ENCODE measurements at places on chromosomes 13 and 19. TPM values are rescaled to one million over a fixed set of nuclear protein-coding genes. Genes with fewer than 3 reads are reported as not detected.

GRCh38 chr13:113324398-113324797 lies 27.4 kb downstream of the LAMP1 start:
- peak; percentile 9 for DNase-seq
- H3K27me3 ChIP-seq = no peaks in the 10 kb centered on the region
- H3K4me3 ChIP-seq = no peak overlapping the region

DNA sequence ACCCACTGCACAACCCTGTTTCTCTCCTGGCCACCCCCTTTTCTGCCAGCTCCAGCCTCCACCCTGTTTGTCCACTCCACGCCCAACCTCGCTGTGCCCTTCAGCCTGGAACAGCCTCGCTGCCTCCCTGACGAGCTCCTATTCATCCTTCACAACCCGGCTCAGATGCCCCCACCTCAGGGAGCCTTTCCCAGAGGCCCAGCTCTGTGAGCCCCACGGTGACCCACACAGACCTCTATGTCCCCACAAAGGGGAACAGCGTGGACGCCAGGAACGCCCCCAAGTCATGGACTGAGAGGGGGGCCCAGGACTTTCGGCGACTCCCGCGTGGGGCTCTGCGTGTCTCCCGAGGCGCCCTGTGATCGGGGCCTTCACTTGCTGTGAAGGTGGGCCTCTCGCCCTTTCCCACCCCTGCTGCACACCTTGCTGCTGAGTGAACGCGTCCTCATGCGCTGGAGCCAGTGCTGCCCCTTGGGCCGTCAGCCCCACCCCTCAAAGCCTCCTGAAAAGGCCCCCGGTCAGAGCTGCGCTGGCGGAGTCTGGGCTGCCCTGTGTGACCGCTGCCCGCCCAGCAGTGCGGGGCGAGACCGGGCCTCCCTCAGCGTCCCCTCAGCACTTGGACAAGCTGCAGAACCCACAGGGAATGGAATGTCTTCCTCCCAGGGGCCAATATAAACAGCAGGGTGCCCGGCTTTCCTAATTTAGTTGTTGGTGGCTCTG lies 40.0 kb downstream of the ADPRHL1 start:
- no peak for DNase-seq
- no peaks in the 10 kb centered on the region for H3K36me3 ChIP-seq
- H3K27me3 ChIP-seq = no peaks in the 10 kb centered on the region
- peaks cover 25% of the 10 kb centered on the region for H3K4me1 ChIP-seq
- no peak overlapping the region for H3K4me3 ChIP-seq
- no peak overlapping the region for H3K27ac ChIP-seq

DNA sequence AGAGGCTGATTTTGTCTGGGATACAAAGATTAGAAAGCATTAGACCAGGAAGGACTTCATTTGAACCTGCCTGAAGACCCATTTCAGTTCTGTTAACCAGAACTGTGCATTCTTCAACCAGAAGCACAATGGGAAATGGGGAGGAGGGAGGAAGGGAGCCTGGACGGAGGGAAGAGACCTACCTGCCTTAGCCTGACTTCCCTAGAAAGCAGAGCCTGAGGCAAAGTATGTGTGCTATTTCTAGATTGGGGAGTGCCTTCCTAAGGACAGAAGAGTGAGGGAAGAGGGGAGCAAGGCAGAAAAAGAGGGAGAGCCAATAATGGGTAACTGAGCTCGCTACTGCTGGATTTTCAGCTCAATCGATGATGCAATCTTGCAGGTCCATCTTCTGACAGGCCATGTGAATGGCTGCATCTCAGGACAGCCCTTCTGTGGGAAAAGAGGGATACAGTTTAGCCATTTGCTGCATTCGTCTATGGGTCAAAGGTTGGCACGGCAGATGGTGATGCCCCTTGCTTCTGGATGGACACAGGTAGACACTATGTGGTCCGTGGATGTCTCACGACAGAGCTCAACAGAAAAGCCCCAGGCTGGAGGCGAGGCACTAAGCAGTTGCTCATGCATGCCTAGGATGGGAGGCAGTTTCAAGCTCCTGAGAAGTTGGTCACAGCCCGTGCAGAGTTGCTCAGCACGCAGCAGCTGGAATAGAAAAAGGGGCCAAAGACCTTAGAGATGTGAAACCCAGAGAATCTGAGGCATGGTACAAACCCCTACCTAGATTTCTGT lies 78.8 kb upstream of the UBL3 start:
- H3K4me1 ChIP-seq = peaks cover 14% of the 10 kb centered on the region
- no peak overlapping the region for H3K4me3 ChIP-seq
- H3K27ac ChIP-seq = no peak overlapping the region
- DNase-seq = no peak
- H3K36me3 ChIP-seq = no peaks in the 10 kb centered on the region

GRCh38 chr13:28499609-28500008 lies 4.7 kb upstream of the FLT1 start:
- no peak for DNase-seq
- H3K27me3 ChIP-seq = peaks cover 26% of the 10 kb centered on the region
- H3K4me1 ChIP-seq = peaks cover 8% of the 10 kb centered on the region
- no peak overlapping the region for H3K4me3 ChIP-seq
- H3K27ac ChIP-seq = no peak overlapping the region

GRCh38 chr19:17216058-17216670 lies 1.0 kb downstream of the USE1 start:
- peak overlapping the region; percentile 85 for H3K4me3 ChIP-seq
- H3K36me3 ChIP-seq = peaks cover 63% of the 10 kb centered on the region
- H3K27me3 ChIP-seq = no peaks in the 10 kb centered on the region
- DNase-seq = no peak
- H3K27ac ChIP-seq = peak overlapping the region; percentile 67

SIRT6 gene
- total RNA-seq = 8.1 TPM

SERTAD3 gene
- 15.9 TPM for total RNA-seq
